AG04450 (cell line): ENCODE measurements at places on chromosomes 12 and 14. TPM values are rescaled to one million over a fixed set of nuclear protein-coding genes. Genes with fewer than 3 reads are reported as not detected.
A peak's percentile ranks its signal among the peaks of the same experiment; 100 is the strongest.

Gene COX8C
- polyA plus RNA-seq, result not detected in 2 replicates

DNA sequence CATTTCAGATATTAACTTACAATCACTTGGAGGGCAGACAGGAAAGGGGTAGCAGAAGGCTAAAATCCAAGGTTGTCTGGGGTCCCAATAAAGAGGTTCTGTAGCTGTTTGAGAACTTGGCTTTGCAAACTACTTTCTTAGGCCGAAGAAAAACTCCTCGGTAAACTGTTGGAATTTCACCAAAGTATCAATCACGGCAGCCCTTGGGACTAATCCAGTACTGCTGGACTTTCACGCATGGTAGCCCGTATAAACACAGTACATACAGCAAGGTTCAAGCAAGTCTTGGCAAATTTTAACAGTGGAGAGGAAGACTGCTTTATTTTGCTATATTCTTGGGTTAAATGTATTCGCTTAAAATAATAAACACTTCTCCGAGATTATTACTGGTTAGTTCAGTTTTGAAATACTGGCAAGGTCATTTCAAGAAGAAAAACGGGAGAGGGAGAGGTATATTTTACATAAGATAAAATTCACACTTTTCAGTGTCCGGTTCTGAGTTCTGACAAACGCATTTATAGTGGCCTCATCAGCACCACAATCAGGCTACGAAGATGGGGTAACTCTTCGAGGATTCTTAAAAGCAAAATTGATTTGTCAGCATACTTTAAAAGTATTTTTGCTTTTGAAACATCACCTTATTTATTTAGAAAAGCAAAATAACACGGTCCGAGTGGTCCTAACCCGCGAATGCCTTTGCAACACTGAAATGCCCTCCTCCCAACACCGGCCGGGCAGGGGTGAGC lies 1.3 kb downstream of the SETD3 start:
- DNase-seq, result no peak

DNA sequence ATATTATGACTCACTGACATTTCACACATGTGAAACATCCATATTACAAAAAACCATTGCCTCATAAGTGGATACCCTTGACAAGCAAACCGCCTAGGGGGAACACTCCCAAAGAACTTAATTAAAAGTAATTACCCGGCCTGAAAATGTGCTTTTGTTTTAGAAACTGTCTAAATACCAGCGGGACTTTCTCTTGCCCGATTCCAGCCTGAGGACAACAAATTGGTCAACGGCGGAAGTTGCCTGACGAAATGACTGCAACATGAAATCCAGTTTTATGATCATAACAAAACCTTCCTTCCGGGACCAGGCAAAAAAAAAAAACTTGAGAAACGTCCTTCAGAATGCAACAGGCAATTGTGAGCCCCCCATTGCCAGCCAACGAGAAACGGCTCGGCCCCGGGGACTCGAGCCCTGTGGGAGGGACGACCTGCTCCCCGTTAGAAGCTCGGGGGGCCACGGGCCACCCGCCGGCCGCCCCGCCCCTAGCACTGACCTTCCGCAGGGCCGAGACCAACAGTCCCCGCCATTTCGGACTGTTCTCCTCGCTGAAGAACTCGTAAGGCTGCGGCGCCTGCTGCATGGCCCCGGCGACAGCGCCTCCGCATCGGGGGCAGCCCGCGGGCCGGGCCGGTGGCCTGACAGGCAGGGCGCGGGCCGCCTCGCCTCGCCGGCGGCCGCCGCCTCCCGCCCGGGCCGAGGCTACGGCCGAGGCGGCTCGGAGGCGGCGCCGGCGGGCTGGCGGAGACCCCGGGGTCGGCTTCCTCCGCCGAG lies 490 bp downstream of the SOS2 start:
- peak; percentile 7 for DNase-seq

GRCh38 chr12:113285679-113286610 lies 49.0 kb downstream of the SLC8B1 start:
- DNase-seq, result no peak

DNA sequence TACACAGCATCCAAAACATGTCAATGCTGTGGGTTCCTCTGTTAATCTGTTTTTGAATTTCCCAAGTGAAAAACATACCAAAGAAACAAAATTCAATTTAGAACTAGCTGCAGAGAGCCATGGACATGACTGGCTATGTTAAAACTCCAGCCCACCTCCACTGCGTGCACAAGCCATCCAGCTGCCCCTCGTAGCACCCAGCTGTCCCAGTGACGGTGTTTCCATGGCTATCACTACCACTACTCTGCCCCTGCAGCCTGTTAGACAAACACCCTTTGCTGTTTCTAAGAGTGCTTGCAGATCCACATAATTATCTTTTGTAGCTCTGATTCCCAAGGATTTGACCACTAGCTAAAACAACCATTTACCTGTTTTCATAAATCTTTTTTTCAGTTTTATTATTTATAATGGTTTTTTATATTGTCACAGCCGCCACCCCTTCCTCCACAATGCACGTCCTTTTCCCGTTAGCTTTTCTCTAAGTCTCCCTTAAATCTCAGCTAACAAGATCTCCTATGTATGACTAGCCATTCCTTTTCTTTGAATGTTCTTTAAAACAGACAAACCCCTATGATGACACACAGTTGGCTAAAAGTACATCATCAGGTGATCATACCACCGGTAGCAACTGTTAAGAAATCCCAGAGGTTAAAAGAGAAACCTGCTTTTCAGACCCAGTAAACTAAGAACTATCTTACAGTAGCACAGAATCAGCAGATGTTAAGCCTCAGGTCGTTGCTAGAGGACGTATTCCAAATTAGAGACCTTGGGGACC lies 37.8 kb upstream of the NAA30 start:
- DNase-seq, result no peak

DNA sequence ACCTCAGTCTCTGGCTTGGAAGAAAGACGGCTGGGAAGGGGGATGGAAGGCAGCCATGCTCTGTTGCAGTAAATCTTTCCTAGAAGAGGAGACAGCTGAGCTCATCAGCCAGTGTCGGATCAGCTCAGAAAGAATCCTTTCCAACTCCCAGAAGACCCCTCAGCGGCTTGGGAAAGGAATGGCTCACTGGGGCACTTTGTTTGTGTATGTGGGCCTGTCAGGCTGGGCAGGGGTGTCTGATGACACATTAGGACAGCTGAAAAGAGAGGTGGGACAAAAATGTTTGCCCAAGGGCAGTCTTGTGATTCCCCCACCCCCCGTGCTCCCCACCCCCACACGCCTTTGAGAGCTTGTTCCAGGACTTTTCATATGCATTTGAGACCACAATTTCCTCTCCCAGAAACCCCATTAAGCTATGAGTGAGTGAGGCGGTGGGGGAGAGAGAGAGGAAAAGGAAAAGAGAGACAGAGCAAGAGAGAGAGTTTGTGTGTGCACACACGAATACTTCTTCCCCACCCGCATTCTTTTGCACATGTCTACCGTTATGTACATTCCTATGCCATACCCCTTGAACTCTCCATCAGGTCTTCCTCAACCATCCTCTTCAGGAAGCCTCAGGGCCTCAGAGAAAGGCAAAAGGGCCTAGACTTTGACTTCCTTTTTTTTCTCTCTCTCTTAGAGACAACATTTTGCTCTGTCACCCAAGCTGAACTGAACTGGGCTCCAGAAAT lies 198.9 kb downstream of the ZFP36L1 start:
- no peak for DNase-seq

GRCh38 chr12:89951050-89951693 lies 242.5 kb upstream of the ATP2B1 start:
- DNase-seq, result no peak

- no peak for DNase-seq
Observed at GRCh38 chr14:64235652-64236640, 58.2 kb downstream of the ESR2 start.

GRCh38 chr14:104971447-104972240 lies 6.5 kb downstream of the AHNAK2 start:
- no peak for DNase-seq
